ENCODE measurements at places on chromosomes 7 and 10.

- no peak for DNase-seq
These were observed 3.0 kb downstream of the H2BK1 start for GRCh38 chr7:151207315-151207714.

DNA sequence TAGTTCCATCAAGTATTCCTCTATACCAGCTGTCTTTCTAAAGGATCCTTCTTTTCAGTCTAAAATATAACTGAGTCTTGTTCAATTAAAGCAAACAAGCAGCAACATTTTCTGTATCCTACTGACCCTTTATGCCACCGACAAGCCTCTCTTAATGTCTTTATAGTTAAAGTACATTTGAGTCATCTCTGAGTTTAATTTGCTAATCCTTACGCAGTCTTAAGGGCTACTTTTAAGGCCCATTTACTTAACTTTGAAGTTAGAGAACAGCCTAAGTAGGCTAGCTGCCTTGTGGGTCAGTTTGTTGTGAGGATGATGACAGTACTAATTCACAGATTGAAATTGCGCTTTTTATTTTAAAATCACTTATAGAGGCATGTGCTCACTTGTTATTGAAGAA, 265.5 kb upstream of the FERD3L start:
- no peak for DNase-seq

GRCh38 chr10:121658611-121659010, 60.4 kb upstream of the FGFR2 start:
- DNase-seq: no peak

GRCh38 chr10:130392031-130392430, 255.8 kb downstream of the GLRX3 start:
- DNase-seq: no peak

GRCh38 chr7:138258197-138258559, 181.9 kb downstream of the AKR1D1 start:
- DNase-seq: no peak

DNA sequence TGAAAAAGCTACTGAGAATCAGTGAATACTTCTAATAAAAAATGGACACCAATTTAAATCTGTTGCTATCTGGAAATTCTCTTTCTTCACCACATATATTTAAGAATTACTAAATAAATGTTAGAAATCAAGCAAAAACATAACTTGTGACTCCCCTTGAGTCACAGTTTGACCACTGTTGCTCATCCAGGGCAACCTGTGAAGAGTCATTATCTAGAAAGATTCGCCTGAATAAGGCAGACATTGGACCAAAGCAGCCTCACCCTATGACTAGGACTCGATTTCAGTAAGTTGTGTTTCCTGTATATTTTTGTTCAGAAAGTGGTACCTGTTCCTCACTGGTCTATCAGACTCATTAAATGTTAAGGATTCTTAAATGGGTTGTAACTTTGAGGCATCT, 572.4 kb downstream of the ATRNL1 start:
- DNase-seq: no peak

GRCh38 chr7:69217516-69218350, 380.5 kb upstream of the AUTS2 start:
- no peak for DNase-seq

DNA sequence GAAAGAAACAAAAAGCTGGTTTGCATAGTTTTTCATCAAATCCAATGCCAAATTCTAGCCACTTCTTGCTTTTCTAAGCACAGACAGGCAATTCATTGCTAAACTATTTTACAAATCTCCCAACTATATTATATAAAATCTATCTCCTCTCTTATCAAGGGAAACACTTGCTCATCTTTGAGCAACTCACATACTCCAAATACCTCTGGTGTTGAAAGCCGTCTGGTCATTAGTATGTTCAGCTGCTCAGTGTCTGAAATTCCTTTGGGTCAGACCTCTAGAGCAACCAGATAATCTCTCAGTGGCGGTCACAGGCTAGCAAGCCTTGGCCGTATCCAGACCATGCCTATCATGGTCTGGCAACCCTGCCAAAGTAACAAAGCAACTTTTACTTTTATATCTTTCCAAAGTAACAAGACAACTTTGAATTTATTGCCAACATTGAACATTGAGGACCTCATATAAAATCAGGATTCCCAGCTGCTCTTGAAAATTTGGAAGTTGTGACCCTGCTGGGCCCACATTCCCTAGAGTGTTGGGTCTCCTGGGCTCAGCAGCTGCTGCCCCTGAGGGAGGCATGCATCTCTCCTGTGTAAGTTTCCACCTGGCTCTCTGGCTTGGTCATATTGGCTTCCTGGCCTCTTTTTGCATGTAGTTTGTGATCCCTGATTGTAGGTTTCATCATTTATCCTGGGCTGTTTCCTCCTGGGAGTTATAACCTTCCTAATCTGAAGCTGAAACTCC, 56.8 kb upstream of the LANCL2 start:
- no peak for DNase-seq

DNA sequence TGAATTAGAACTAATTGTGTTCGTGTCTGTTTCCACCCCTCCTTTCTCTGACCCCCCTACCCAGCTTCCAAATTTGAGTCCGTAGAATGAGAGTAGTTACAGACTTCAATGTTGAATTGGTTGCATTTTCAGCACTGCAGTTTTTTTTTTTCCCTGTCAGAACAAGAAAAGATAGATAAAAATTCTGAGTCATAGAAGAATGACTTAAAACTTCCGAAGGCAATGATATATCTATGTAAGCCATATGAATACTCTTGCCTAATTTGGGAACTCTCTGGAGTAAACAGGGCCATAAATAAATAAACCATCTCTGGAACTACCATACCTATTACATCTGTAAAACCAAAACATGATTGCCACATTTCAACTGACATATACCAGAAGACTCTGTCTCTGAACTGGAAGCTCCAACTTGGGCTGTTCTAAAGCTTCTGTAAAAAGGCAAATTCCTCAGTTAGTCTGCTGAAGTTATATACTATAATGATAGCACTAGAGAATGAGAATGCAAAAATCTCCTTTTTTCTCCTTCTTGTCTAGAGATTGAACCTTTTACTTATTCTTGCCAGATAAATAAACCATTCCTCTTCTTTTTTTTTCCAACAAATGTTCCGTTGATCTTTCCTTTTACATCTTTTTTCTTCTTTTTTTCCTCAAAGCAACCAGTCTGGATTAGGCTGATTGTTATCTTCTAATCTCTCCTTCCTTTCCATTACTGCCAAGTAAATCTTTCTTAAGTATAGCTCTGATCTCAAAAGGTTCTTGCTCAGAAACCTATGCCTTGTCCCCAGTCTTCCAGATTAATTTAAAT, 23.5 kb downstream of the VCL start:
- no peak for DNase-seq

- DNase-seq: no peak
These were observed 47.8 kb downstream of the IKZF1 start for GRCh38 chr7:50352282-50352681.

DNA sequence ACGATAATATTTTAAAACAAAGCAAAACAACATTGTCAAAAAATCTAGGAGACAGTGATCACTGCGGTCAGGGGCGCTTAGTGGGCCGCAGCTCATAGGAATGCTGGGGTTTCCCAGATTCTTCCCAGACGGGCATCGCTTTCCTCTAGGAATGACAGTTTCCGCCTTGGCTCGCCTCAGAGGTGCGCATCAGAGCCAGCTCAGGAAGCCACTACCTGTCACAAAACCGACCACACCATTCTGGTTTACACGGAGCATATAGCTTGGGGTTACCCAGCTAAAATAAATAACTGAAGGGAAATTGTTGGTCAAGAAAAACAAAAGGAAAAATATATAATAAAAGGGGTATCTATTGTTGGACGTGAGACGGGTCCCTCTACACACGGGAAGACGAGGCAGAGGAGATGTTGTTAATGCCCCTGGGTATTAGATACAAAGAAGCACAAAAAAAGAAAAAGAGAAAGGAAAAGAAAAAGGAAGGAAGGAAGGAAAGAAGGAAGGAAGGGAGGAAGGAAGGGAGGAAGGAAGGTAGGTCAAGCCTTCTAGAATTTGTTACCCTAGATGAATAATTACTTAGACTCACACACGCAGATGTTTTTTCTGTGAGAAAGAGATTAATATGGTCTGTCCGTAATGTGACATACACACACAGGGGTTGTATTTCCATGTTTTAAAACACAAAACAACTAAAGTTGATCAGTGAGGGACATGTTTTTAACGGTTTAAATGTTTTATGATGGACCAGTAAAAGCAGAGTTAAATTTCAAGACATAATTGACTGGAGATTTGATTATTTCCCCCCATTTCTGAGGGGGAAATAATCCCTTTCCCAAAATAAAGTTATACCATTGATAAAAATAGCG, 292.4 kb upstream of the NFE2L3 start:
- DNase-seq: no peak

- DNase-seq: no peak
These were observed 112.3 kb upstream of the EFCAB10 start for GRCh38 chr7:105693576-105693975.

DNA sequence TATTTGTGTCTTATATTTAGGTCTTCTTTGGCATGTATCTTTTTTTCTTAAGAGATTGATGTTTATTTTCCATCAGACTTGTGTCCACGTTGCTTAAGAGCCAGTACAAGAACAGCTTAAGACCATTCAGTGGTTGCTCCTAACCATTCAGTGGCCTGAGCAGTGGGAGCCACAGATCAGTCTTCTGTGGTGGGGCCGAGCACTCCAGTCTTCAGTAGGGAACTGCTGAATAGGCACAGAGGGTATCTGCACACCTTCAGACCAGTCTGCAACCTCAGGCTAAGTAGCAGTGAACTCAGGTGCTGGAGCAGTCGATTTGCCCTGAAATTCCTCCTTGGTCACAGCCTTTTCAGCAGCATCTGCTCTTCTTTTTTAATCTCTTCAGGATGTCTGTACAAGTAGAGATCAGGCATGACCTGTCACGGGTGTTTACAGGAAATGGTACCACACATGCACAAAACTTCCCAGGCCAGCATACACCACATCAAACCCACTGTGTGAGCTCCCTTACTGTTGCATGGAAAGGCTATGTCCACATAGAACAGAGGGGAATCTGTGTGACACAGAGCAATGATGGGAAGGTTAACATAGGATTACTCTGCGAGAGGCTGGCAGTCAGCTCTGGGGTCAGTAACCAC, 51.5 kb downstream of the FAM107B start:
- no peak for DNase-seq

- DNase-seq: no peak
These were observed 83.2 kb downstream of the MLLT10 start for GRCh38 chr10:21617267-21617666.

DNA sequence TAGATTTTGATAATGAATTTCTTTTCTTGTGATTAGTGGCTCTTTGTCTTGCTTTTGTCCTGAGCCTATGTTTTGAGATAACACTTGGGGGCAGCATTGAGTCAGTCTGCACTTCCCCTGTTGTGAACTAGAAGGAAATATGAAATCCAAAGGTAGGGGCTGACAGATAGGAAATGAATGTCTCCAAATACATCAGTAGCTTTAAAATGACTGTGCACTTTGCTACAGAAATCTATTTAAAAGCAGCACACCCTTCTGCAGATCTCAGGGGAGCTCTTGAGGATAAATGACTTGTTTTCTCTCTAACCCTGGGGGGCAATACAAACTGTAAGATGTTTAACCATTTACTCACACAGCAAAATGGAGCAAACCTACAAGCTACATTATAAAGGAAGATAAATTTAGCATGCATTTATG, 176.0 kb upstream of the MYO3A start:
- no peak for DNase-seq

DNA sequence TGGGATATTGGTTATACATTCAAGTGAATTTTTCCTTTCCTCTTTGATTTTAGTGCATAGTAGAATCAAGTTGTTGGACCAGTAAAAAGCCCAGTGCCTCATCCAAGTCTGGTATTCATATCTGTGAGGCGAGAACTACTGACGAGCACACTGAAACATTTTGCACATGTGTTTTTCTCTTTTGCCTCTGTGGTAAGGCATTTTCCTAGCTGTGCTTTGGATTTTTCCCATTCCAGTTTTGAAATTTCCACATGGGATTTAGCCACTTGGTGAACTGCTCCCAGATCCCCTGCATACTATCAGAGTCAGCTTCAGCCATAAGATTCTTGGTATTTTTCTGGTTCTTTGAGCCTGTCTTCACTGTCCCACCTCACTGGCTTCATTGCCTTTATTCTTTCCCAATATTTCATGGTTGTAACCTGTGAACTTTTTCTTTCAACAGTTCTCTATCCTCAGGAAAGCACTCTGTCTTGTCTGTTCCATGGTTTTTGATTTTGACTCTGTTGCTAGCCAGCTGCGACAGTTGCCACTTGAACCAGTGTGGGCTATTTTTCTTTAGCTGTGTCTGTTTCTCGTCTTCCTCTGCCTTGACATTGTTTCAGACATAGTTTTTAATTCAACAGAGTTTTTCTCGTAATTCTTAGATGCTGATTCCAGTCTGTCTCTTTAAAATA, 239.0 kb downstream of the REEP3 start:
- DNase-seq: no peak

GRCh38 chr10:77190291-77190690, 447.3 kb downstream of the KCNMA1 start:
- DNase-seq: no peak

- DNase-seq: no peak
These were observed 185.8 kb downstream of the HGF start for GRCh38 chr7:81583882-81584533.

GRCh38 chr10:124072541-124072940, 20.9 kb downstream of the CHST15 start:
- DNase-seq: no peak

DNA sequence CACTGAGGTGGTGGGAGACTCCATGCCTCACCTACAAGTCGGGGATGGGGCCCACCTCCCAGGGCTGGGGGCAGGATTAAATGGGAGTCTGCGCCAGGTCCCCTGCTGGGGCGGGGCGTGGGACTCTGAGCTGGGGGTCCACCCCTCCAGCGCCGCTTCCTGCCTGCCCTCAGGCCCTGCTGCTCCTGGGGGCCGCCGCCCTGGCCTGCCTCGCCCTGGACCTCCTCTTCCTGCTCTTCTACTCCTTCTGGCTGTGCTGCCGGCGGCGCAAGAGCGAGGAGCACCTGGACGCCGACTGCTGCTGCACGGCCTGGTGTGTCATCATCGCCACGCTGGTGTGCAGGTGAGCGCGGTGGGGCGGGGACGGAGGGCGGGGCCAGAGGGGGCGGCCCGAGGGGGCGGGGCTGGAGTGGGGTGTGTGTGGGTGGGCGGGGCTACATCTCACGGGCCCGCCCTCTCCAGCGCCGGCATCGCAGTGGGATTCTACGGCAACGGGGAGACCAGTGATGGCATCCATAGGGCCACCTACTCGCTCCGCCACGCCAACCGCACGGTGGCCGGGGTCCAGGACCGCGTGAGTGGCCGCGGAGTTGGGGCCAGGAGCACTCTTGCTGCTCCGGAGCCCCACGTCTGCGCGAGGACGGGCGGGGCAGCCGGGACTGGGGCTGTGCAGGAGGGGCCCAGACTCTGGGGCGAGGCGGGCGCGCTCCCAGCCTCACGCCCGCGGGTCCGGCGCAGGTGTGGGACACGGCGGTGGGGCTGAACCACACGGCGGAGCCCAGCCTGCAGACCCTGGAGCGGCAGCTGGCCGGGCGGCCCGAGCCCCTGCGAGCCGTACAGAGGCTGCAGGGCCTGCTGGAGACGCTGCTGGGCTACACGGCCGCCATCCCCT, 15.1 kb downstream of the TTYH3 start:
- DNase-seq: no peak

Measured in stimulated activated CD8-positive, alpha-beta memory T cell treated with anti-CD3 and anti-CD28 coated beads, Interleukin-15, amount 100 ng/mL, for 1 hour (primary cell).